Activated naive CD8-positive, alpha-beta T cell treated with anti-CD3 and anti-CD28 coated beads for 36 hours (primary cell): ENCODE measurements at places on chromosomes 3 and 15.
A peak's percentile ranks its signal among the peaks of the same experiment; 100 is the strongest.

DNA sequence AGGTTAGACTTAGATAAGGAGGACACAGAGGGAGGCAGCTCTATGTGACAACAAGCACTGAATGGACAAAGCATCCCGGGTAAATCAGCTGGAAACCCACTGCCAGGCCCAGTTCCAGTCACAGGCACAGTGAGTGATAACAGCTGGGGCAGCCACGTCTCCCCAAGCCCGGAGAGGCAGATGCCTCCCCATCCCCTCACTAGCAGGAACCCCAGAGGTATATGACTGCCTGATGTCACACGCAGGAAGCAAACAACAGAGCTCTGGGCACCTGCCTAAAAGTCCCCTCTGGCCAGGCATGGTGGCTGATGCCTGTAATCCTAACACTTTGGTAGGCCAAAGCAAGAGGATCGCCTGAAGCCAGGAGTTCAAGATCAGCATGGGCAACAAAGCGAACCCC lies 18.2 kb downstream of the C15orf62 start:
- H3K27ac ChIP-seq = peak overlapping the region; percentile 46
- peaks cover 37% of the 10 kb centered on the region for H3K4me1 ChIP-seq
- peaks cover 2% of the 10 kb centered on the region for H3K36me3 ChIP-seq
- H3K27me3 ChIP-seq = no peaks in the 10 kb centered on the region
- DNase-seq = no peak

- H3K4me1 ChIP-seq = no peaks in the 10 kb centered on the region
- peaks cover 36% of the 10 kb centered on the region for H3K27me3 ChIP-seq
- H3K4me3 ChIP-seq = no peak overlapping the region
Measured at GRCh38 chr3:43902415-43902814, 211.7 kb downstream of the ABHD5 start.

DNA sequence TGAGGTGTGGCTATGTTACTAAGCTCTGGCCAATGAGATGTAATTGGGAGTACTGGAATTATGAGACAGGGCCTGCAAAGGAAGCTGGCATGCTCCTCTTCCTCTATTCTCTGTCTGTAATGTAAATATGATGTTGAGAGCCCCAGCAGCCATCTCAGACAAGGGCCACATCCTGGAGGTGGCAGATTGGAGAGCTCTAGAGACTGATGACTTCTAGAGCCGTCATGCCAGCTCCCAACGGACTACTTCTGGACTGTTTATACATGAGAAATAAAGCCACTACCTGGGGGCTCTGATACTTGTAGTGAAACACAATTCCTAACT lies 19.7 kb downstream of the PLD1 start:
- no peaks in the 10 kb centered on the region for H3K4me1 ChIP-seq
- no peak overlapping the region for H3K4me3 ChIP-seq
- no peak overlapping the region for H3K27ac ChIP-seq
- no peaks in the 10 kb centered on the region for H3K36me3 ChIP-seq
- peaks cover 4% of the 10 kb centered on the region for H3K27me3 ChIP-seq

DNA sequence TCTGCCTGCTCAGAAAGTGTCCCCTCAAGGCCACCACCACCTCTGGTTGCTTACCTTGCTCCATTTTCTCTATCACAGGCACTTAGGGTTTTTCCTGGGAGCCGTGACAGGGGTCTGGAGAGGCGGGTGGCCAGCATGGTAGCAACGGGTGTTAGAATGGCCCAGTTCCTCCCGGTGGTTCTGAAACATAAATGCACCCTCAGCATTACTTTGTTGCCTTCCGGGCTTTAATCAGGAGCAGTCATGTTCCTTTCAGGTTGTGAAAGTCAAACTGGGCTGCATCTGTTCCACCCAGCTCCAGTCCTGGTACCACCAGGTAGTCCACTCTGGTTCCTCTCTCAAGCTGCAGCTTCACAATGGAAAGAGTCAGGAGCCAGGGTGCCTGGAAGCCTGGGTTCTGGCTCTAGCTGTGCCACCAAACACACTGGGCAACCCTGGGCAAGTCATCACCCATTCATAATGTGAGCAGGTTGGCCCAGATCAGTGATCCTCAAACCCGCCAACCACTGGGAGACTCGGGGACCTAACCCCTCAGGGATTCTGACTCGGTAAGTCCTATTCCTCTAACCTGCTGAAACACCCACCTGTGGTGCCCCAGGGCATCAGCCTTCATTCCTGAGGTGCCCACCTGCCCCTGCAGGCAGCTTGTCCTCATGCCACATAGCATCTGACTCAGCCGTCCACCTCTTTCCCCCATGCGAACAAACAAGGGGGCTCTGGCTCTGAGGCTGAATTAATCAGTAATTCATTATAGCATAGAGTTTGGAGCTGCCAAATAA lies 9.3 kb downstream of the BDH1 start:
- peaks cover 6% of the 10 kb centered on the region for H3K4me1 ChIP-seq
- H3K27me3 ChIP-seq = no peaks in the 10 kb centered on the region

DNA sequence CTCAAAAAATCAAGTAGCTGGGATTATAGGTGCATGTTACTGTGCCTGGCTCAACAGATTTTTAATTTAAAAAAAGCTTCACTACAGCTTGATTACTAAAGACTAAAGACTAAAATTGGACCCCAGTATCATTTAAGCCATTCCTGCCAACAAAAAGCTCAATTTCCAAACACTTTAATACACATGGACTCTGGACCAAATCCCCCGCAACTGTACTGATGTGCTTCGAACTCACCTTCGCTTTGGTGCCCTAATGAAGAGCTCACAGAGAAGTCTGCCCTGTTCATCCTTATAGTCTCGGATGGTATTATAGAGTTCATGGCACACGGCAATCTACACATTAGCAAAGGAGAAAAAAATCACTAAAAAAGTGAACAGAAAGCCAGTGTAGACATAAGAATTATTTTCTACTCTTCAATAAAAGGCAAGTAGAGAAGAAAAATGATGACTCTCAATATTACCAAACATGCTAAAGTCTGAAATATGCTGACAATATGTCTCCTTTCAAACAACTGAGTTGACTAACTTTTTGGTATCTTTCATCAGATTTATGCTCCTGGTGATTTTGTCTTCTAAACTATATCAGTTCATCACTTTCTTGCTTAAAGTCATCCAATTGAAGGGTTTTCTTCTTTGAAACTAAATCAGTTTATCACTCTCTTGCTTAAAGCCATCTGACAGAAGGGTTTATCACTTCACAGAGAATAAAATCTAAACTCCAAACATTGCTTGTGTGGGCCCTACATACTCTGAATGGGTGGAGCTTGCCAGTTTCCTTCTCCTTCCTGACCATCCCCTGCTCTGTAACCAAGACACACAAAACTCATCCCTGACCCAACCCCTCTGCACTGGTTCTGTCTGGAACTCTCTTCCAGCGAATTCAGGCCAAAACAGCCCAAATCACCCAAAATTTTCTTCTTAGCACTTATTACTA lies 7.2 kb downstream of the PBRM1 start:
- H3K27me3 ChIP-seq = no peaks in the 10 kb centered on the region
- no peak for DNase-seq
- H3K27ac ChIP-seq = peak overlapping the region; percentile 28
- H3K36me3 ChIP-seq = peaks cover 23% of the 10 kb centered on the region
- no peak overlapping the region for H3K4me3 ChIP-seq
- peaks cover 29% of the 10 kb centered on the region for H3K4me1 ChIP-seq

DNA sequence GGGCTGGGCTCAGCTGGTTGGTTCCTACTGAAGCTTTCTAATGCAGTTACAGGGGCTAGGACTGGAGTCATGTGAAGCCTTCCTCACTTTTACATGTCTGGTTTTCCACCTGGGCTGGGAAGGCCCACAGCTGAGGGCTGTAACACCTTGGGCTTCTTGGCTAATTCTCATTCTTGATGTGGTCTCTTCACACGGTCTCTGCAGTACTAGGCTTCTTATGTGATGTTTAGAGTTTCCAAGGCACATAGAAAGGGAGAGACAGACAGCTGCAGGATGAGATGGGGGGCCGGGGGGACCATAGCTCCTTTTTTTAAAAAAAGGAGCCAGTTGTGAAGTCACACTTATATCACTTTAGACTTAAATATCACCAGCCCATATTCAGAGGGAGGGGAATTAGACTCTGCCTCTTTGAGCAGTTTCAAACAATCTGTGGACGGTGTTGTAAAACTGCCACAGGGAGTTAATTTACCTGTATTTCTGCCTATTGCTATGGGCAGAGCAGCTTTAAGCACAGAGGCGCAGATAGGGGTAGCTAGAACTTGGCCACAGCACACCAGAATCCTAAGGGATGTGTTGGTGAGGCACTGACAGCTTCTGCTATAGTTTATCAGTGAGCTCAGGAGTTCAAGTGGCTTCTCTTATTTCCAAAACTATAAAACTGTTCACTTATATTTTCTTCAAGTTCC lies 46.7 kb downstream of the NKIRAS1 start:
- H3K36me3 ChIP-seq = no peaks in the 10 kb centered on the region
- no peaks in the 10 kb centered on the region for H3K27me3 ChIP-seq
- no peak overlapping the region for H3K4me3 ChIP-seq
- H3K4me1 ChIP-seq = peaks cover 18% of the 10 kb centered on the region
- H3K27ac ChIP-seq = no peak overlapping the region

GRCh38 chr3:177554895-177555759 lies 357.8 kb upstream of the TBL1XR1 start:
- H3K27ac ChIP-seq = no peak overlapping the region
- H3K4me3 ChIP-seq = no peak overlapping the region
- no peaks in the 10 kb centered on the region for H3K27me3 ChIP-seq
- H3K36me3 ChIP-seq = no peaks in the 10 kb centered on the region

DNA sequence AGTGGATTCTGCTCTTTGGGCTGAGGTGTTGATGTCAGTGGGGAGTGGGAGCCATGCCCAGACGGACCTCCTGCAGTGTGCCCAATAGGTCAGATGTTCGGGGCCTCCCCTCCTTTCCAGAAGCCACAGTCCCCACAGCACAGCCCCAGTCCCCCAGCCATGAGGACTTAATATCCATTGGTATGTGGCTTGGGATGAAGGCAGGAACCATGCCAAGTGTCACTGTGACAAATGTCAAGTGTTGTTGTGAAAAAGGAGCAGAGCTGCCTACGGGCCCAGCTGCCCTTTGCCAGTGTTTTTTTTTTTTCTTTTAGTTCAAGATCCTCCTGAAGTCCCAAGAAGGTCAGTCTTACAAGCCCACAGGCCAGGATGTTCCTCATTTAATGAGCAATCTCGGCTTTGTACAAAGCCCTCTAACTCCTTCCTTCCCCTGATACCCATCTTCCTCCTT lies 12.2 kb downstream of the SEMA3G start:
- H3K4me3 ChIP-seq = no peak overlapping the region
- H3K27ac ChIP-seq = no peak overlapping the region
- DNase-seq = no peak
- H3K27me3 ChIP-seq = peaks cover 4% of the 10 kb centered on the region
- no peaks in the 10 kb centered on the region for H3K36me3 ChIP-seq

DNA sequence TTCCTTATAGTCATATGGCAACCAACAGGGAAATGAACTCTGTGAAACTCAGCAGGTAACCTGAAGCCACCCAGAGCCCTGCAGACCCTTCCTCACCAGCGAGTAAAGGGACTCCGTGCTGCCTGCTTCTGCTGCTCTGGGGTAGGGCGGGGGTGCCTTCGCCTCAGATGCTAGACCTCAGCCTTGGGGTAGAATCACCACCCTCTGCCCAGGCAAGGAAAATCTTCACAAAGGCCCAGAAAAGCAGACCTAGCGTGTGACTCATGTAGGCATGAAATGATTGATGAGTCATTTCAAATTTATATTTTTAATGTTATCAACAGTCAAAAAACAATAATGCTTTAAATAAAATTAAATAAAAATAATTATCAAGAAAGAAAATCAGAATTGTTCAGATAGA lies 6.6 kb downstream of the STIMATE start:
- H3K27ac ChIP-seq = peak overlapping the region; percentile 89
- peaks cover 64% of the 10 kb centered on the region for H3K4me1 ChIP-seq
- peak; percentile 53 for DNase-seq
- H3K36me3 ChIP-seq = peaks cover 36% of the 10 kb centered on the region
- H3K4me3 ChIP-seq = peak overlapping the region; percentile 32

GRCh38 chr3:189587664-189588040 lies 43.5 kb upstream of the TP63 start:
- no peak overlapping the region for H3K4me3 ChIP-seq
- H3K27ac ChIP-seq = peak overlapping the region; percentile 52
- DNase-seq = no peak

- H3K27ac ChIP-seq = no peak overlapping the region
- no peaks in the 10 kb centered on the region for H3K36me3 ChIP-seq
- no peak overlapping the region for H3K4me3 ChIP-seq
- peaks cover 5% of the 10 kb centered on the region for H3K4me1 ChIP-seq
Measured at GRCh38 chr3:107456501-107456900, 66.3 kb upstream of the BBX start.

GRCh38 chr3:53003320-53003719 lies 42.6 kb downstream of the SFMBT1 start:
- H3K4me3 ChIP-seq = no peak overlapping the region
- H3K4me1 ChIP-seq = peaks cover 18% of the 10 kb centered on the region
- DNase-seq = no peak
- no peak overlapping the region for H3K27ac ChIP-seq
- peaks cover 4% of the 10 kb centered on the region for H3K36me3 ChIP-seq

DNA sequence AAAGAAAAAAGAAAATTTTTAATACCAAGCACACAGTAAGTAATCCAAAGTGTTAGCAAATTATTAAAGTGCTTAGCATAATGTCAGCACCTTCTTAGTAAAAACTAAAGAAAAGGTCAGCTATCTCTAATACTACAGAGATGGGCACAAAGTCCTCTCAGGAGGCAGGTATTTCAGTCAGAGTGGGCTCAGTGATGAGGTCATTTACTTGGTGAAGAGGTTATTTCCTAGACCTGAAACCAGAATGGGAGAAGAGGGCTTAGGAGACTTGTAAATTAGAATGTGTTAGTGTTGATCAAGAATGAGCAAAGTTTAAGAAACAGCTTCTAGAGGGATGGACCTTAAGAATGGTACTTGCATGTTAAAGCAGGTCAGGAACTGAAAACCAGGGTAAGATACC lies 8.7 kb upstream of the PKM start:
- H3K36me3 ChIP-seq = peaks cover 20% of the 10 kb centered on the region
- DNase-seq = no peak
- peak overlapping the region; percentile 4 for H3K27ac ChIP-seq
- no peak overlapping the region for H3K4me3 ChIP-seq

GRCh38 chr15:63396152-63396928 lies 14.7 kb upstream of the CA12 start:
- H3K27ac ChIP-seq = no peak overlapping the region
- H3K27me3 ChIP-seq = peaks cover 3% of the 10 kb centered on the region
- H3K4me3 ChIP-seq = no peak overlapping the region
- H3K4me1 ChIP-seq = peaks cover 17% of the 10 kb centered on the region
- no peak for DNase-seq

GRCh38 chr3:23455775-23456174 lies 252.6 kb downstream of the UBE2E2 start:
- H3K36me3 ChIP-seq = peaks cover 14% of the 10 kb centered on the region
- no peak overlapping the region for H3K4me3 ChIP-seq
- H3K27ac ChIP-seq = no peak overlapping the region
- H3K27me3 ChIP-seq = no peaks in the 10 kb centered on the region
- peaks cover 16% of the 10 kb centered on the region for H3K4me1 ChIP-seq
- no peak for DNase-seq

DNA sequence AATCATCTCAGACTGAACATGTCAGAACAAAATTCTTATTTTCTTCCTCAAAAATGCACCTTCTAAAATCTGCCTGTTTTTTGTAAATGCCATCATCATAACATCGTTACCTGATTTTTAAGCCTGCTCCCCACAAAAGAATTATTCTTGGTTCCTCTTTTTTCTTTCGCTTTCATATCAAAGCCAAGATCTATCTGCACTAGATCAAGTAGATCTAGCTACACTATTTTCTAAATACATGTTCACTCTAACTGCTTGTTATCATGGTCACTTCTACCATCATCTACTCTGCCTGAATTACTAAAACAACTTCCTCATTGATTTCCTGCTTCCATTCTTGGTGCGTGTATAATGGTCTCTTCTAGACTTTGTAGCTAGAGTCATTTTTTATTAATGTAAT lies 217.7 kb downstream of the ARPP21 start:
- no peaks in the 10 kb centered on the region for H3K36me3 ChIP-seq
- no peak overlapping the region for H3K27ac ChIP-seq
- H3K4me3 ChIP-seq = no peak overlapping the region
- DNase-seq = no peak
- H3K27me3 ChIP-seq = peaks cover 15% of the 10 kb centered on the region
